Tongue (tissue), 3 donors: ENCODE measurements at places on chromosomes 7 and 10.

GRCh38 chr7:144378651-144379050, 23.4 kb downstream of the ARHGEF5 start:
- DNase-seq: no peak

- no peak for DNase-seq
Observed at GRCh38 chr10:122713091-122713885, 13.6 kb upstream of the C10orf120 start.

GRCh38 chr10:73734028-73734720, 10.0 kb upstream of the SEC24C start:
- DNase-seq: no peak

DNA sequence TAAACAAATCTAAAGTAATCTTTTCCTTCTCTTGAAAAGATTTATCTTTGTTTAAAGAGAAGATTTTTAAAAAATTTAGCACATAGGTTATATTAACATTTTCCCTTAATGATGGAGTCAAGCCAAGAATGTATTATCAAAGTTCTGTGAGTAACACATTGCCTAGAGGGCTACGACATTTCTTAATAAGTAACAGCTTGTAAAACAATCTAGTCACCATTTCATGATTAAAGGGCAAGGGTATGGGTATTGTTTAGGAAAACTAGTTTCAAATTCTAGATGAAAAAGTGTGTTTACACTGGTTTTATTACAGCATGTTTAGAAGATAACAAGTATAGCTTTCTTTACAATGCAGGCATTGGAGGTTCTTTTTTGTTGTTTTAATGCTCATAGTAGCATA, 28.6 kb upstream of the LAMB4 start:
- DNase-seq: no peak

GRCh38 chr7:112484671-112485167, 3.9 kb downstream of the LSMEM1 start:
- peak; percentile 47 for DNase-seq

DNA sequence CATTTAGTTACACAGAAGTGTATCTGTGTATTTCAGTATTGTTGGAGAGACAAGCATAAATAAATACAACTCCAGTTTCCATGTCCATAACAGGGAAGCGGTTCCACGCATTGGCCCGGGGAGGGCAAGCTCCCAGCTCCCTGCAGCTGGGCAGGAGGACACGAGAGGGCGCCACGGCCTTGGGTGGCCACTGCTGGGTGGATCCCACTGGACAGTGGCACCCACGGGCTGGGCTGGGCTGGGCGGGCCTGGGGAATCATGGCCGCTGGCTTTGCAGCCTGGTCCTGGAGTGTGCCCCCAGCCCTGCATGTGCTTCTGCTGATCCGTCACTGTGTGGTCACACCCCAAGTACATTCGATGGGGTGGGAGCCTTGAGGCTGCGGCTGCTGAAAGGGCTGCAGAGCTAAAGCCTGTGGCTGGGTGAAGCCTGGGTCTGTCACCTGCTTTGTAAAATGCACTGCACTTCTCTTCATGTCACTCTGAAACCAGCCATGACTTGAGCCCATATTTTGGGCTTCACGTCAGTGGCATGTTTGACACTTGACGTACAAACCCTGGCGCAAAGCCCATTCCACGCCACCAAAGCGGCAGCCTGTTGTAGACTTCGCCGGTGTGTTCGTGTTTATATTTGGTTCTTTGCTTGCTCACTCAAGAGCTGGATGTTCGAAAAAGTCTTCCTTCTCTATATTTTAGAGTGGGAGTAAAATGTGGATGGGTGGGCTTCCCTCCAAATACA, 27.5 kb downstream of the LRRC27 start:
- no peak for DNase-seq

- DNase-seq: no peak
Observed at GRCh38 chr7:91373111-91373800, 109.0 kb downstream of the FZD1 start.

DNA sequence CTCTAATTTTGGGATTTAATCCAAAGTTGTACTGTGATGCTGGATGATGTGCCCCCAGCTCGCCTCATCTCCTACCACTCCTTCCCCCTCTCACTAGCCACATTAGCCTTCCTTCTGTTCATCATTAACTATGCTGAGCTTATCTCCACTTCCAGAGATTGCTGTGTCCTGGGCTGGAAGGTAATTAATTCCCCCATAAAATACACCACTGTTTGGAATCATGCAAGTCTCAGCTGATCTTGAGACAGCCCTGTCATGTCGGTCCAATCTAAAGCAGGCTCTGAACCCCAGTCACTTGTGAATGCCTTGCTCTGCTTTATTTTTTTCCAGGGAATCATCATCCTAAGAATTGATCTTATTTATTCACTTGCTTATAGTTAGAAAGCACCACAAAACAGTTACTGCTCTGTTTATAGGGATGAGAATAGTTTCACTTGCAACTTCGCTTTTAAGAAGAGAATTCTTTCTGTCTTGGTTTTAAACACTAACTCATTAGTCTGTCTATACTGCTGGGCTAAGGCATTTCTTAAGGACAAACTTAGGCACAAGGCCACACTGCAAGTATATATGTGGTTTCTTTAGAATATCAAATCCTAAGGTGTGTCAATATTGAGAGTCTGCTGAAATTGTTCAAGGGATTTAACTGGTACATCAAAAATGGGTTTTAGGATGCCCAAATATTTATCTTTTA, 341.1 kb upstream of the SEMA3A start:
- DNase-seq: no peak

- DNase-seq: no peak
Observed at GRCh38 chr10:117483056-117483590, 59.4 kb upstream of the EMX2 start.

- no peak for DNase-seq
Observed at GRCh38 chr7:139854803-139855497, 25.9 kb downstream of the TBXAS1 start.

DNA sequence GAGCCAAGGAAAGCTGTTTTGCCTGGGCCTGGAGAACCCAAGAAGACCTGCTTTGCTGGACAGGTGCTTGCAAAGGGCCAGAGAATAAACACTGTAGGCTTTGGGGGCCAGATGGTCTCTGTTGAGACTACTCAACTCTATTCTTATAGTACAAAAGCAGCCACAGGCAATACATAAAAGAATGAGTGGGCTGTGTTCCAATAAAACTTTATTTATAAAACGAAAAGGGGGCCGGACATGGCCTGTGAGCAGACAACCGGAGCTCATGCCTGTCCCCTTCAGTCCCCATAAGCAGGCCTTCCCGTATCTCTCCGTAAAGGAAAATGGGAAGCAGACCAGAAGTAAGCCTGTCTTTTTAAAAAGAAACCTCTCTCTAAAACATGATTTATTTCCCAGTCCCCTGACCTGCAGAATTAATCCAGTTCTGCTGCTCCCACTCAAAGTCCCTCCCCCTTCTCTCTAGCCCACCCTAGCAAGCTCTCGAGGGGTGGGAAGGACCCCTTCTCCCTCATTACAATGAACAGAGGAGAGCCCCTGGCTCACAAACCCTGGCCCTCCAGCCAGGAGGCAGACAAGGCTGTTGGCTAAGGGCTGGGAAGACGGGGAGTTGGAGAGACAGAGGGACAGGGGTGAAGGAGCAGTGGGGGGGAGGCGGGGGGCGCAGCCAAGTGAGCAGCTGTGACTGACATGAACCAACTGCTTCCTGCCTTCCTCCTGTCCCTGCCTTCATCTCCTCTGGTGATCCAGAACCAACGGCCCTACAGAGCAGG, 177.8 kb downstream of the NEURL1 start:
- DNase-seq: peak; percentile 51

GRCh38 chr10:14489522-14490177, 158.9 kb upstream of the FRMD4A start:
- DNase-seq: no peak

- DNase-seq: no peak
Observed at GRCh38 chr7:19104811-19105210, 12.6 kb downstream of the TWIST1 start.

DNA sequence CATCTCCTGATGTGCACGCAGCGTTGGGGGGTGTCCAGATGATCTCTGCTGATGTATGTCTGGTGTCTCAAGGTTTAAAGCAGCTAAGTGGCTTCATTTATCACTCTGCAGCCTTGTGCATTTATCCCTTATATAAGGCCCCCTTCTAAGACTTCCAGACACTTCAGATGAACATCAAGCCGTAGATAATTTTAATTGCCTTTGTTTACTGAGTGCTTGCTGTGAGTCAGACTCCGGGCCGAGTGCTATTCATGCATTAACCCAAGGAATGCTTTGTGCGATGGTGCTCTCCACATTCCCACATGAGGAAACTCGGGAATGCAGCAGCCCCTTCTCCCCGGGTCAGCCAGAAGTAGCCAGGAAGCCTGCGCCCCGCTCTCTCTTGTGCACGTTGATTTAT, 328.6 kb upstream of the COBL start:
- no peak for DNase-seq

- DNase-seq: no peak
Observed at GRCh38 chr10:42491001-42491592, 147.3 kb downstream of the ZNF33B start.

DNA sequence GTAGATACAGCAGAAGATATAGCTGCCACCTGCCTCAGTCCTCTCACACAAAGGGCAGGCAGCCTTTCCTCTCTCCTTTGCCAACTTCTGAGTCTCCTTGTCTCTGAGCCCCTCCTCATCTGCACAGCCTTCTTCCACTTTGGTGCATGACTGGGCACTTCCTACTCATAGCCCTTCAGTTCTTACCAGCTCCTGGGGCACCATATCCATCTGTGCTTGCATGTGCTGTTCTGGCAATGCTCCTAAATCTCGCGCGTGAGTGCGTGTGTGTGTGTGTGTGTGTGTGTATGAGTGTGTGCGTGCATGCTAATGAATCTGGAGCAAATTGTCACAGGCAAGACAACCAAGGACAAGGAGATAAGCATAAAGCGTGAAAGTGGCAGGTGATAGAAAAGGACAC, 1271.6 kb upstream of the SORCS1 start:
- no peak for DNase-seq

- DNase-seq: no peak
Observed at GRCh38 chr10:100817268-100817839, 72.0 kb downstream of the PAX2 start.

GRCh38 chr7:80232979-80233724, 98.5 kb downstream of the GNAI1 start:
- no peak for DNase-seq

GRCh38 chr7:391411-391951, 101.5 kb downstream of the FOXL3 start:
- DNase-seq: peak; percentile 58
